NCI-H1436 treated with DMSO at 0.1 percent for 48 hours (cell line): ENCODE measurements at places on chromosomes 11 and 22.

- DNase-seq: no peak
Measured at GRCh38 chr11:112538534-112539280, 278.0 kb upstream of the PLET1 start.

GRCh38 chr11:3764266-3764665, 33.1 kb downstream of the NUP98 start:
- no peak for DNase-seq

- no peak for DNase-seq
Measured at GRCh38 chr11:117843666-117844484, 19.3 kb upstream of the FXYD2 start.

GRCh38 chr22:31246687-31247086, 34.6 kb downstream of the LIMK2 start:
- DNase-seq: no peak

DNA sequence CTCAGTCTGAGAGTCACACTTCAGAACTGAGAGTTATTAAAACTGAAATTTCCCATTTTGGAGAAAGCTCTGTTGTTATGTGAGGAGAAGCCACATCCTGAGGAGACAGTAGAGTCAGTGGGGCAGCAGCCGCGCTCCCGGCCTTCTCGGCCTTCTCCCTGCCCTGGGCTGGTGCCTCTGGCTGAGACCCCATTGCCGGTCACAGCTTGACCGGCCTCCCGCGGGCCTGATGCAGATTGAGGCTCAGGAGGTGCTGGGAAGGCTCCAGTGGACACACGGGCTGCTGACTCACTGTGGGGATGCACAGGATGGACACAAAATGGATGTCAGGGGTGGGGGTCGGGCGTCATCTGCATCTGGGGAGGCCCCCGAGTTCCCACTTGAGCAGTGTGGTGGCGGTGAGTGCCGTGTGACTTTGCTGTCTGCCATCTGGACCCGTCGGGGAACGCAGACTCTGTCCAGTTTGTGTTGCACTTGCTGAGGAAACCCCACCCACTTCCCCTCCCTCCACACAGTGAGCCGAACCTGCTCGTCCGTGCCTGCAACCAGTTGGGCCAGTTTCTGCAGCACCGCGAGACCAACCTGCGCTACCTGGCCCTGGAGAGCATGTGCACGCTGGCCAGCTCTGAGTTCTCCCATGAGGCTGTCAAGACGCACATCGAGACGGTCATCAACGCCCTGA, 50.1 kb downstream of the MUC6 start:
- no peak for DNase-seq

DNA sequence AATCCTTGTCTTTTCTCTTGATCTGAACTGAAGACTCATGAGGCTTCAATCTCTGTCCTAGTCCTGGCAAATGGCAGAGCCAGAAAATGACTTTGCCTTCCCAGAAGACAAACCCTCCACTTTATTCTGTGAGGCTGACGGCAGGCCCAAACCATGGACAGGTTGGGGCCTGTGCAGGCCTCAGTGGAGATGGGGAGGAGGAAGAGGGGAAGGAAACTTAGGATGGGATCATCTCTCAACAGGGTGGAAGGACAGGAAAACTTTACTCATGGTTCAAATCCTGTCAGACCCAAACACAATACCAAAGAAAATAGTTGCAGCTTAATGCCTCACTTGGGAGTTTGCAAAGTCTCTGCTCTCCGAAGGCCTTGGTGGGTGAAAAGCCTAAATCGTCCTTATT, 9.8 kb downstream of the RPL27A start:
- no peak for DNase-seq

DNA sequence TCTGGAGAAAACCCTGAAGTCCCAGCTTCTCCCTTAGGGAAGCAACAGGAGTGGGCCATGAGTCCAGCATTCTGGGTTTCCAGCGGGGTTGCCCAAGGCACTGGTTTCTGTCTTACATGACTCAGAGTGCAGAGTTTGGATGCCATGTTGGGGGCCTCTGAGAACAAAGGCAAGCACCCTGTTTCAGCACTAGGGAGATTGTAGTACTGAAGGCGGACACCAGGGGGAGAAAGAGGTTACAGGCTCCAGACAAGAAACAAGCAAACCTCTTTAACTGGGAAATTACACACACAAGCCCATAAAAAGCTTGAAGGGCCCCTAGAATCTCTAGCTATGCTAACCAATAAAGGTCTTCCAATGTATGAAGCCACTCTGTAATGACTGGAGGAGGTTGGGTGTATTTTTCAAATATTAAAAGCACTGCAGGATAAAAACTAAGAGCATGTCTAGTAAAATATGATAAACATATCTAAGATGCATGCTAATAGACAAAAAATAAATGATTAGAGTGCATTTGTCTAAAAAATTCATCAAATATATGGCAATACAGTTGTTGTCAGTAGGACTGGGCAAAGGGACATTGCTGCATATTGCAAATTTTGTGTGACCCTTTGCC, 7.1 kb downstream of the MS4A6E start:
- no peak for DNase-seq

- no peak for DNase-seq
Measured at GRCh38 chr11:75527938-75528735, 2.4 kb upstream of the GDPD5 start.

DNA sequence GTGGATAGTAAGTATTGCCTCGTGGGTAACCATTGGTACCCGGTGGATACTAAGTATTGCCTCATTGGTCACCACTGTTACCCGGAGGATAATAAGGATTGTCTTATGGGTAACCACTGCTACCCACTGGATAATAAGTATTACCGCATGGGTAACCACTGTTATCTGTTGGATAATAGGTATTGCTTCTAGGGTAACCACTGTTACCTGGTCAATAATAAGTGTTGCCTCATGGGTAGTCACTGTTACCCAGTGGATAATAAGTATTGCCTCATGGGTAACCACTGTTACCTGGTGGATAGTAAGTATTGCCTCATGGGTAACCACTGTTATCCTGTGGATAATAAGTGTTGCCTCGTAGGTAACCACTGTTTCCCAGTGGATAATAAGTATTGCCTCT, 22.6 kb upstream of the NXPE4 start:
- DNase-seq: no peak

- no peak for DNase-seq
Measured at GRCh38 chr11:64649291-64649697, 58.3 kb downstream of the SLC22A12 start.

- no peak for DNase-seq
Measured at GRCh38 chr11:133137270-133137669, 395.0 kb downstream of the OPCML start.
